EH (cell line): ENCODE measurements at places on chromosomes 6 and 20.
A peak's percentile ranks its signal among the peaks of the same experiment; 100 is the strongest.

DNA sequence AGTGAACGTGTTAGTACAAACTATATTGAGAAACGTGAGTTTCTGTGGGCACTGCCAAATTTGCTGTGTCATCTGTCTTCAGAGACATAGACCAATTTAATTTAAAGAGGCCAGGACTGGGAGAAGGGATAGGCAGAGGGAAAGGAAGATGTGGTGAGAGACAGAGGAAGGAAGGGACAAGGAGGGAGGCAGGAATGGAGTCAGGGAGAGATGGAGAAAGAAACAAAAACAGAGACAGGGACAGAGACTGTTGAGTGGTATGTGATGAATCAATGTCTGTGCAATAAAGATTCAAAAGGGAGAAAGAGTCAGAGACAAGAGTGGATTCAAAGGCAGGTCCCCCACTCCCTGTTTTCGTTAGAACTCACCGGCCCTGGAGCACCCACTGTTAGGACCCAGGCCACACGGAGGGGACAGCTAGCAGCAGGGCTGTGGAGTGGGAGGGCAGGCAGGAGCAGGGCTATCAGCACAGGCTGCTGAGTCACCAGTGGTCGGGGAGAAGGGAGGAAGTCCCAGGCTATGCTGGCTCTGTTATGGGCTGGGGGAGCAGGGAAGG lies 51.6 kb upstream of the CHD6 start:
- peak; percentile 7 for DNase-seq

DNA sequence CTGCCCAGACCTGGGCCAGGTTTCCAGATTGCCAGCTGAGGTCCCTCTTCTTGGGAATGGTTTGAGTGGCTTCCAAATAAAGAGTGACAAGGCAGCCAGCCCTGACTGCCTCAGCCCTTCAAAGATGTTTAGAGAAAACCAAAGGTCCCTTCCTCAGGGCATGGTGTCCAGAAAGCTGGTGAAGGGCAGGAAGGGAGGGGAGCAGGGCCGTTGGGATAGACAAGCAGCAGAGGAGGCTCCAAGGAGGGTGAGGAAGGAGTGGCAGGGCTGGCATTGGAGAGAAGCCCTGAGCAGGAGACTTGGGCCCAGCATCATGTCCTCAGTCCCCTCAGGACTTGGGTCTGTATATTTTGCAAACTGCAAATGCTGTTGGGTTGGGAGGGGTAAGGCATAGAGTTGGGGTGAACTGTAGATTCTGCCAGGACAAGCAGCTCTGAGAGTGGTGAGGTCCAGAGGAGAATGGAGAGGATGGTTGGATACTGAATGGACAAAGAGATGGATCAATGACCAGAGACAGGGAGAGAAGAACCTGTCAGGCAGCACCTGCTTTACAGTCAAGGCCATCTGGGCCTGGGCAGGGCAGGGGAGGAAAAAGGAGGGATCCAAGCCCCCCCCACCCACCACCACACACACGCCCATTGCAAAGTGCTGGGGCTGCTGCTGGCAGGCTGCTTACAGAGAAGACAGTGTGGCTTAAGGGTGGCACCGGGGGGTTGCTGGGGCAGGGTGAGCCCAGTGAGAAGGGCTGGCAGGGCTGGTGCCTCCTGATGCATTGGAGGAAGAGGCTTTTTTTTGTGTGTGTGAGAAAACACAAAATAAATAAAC lies 5.5 kb upstream of the DSN1 start:
- no peak for DNase-seq

- DNase-seq: peak; percentile 5
Measured at GRCh38 chr6:56073315-56073714, 174.1 kb downstream of the COL21A1 start.

- no peak for DNase-seq
Measured at GRCh38 chr6:9266741-9267140, 831.4 kb upstream of the SLC35B3 start.

DNA sequence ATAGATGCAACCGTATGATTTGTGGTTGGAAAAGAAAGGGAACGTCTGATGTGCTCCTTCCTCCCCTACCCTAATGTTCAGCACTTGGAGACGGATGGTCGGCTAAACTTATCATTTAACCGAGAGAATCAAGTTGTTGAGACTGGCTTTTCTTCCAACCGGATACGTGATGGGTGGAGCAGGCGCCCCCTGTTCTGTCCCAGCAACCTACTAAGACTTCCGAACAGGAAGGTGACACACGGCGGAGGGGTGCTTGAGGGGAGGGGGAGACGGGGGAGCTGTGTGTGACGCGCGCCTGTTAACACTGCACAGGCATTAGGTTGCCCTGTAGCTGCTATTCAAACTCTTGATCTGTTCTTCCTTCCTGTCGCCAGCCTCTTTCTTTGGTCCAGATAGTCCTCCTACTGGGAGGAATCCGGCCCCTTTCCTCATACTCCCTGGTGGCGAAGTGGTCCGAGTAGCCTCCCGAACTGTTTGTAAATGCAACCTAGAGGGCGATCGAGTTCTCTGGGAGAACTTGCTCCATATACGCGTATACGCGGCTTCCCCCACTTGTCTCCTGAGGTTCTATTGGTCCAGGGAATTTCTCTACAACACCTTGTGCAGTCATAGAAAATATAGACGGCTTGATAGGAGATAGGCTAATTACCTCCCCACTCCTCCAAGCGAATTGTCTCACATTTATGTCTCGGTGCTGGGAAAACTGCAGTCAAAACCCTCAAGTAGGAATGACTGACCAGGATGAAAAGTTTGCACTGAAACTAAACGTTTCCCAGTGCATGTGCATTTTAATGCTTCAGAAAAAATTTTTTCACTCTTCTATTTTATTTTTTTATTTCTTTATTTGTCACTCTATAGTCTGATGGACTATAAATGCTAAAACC lies 126.0 kb upstream of the SLC2A12 start:
- peak; percentile 97 for DNase-seq

DNA sequence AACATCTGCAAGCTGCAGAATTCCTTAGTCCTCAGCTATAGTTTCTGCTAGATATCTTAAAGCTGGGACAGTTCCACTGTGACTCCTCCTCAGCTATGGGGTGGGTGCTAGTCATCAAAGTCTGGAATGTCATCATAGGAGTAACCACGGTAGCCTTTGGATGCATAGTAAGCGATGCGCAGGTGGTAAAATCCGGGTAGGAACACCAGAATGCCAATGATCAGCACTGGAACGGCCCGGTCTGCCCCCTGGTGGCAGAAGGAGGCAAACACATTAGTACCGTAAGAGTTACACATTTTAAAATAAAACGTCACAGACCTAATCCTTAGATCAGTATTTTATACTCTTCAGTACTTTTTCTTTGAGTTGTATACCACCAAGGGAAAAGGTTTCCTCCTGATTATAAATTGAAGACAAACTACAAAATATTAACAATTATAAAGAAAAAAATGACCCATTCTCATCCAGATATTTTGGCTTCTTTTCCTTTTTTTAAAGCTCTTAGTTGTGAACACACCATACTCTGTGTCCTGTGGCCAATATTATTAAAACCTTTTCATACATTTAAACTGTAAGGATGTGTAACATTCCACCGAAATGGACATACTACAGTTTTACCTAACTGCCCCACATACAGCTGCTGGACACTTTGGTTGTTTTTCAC lies 18.9 kb downstream of the PCNA start:
- peak; percentile 68 for DNase-seq

DNA sequence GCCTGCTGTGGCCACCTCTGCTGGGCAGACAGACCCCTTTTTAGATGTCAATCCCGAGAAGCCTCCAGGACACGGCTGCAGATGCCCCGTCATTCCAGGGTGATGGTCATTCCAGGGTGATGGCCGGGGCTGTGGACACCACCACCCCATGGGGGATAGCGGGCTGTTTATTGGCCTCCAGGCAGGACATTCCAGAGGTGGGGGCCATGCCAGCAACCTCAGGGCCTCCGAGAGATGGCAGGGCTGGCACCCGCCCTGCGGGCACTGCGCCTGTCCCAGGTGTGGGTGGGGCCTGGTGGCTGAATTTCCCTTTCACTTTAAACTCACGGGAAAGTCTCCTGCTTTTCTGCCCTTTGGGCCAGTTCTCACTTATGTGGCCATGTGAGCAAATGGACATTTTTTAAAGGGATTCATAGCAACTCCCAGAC lies 14.5 kb downstream of the COL9A3 start:
- no peak for DNase-seq

- DNase-seq: no peak
Measured at GRCh38 chr20:18808712-18809111, 4.9 kb upstream of the SCP2D1 start.

GRCh38 chr20:32027643-32028042 lies 17.4 kb downstream of the CCM2L start:
- DNase-seq: no peak

GRCh38 chr6:13668291-13668928 lies 43.2 kb downstream of the RANBP9 start:
- DNase-seq: no peak

DNA sequence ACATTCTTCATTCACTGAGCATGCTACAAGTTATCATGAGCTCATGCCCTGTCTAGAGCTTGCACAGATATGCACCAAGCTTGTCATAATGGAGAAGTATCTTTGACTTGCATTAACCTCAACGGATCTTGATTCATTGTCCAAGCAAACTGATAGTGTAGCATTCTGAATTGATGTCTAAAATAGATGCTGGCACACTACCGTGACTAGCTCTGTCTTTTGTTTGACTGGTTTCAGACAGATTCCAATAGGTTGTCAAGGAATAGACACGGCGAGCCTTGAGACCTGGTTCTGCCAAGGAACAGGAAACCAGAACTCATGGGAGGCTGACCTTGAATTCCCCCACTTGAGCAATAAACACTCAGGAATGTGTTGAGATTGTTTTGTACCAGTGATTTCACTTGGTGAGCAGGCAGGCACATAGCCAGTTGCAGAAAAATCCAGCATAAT lies 1153.1 kb upstream of the GJE1 start:
- peak; percentile 92 for DNase-seq

DNA sequence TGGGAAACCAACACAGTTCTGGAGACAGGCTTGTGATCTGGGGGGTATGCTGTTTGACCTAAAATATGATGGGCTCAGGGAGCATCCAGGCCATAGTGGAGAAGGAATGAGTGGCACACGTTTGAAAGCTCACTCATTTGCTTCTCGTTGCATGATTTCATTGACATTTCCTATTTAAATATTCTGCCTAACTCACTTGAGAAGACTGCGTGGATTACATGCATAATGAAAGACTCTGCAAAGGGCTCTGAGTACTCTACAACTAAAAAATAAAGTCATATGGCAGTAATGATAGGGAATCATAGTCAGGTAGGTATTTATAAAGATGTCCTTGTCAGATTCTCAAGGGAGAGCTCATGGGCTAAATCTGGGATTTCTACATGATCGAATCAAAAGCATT lies 117.9 kb downstream of the LAMP5 start:
- DNase-seq: no peak

DNA sequence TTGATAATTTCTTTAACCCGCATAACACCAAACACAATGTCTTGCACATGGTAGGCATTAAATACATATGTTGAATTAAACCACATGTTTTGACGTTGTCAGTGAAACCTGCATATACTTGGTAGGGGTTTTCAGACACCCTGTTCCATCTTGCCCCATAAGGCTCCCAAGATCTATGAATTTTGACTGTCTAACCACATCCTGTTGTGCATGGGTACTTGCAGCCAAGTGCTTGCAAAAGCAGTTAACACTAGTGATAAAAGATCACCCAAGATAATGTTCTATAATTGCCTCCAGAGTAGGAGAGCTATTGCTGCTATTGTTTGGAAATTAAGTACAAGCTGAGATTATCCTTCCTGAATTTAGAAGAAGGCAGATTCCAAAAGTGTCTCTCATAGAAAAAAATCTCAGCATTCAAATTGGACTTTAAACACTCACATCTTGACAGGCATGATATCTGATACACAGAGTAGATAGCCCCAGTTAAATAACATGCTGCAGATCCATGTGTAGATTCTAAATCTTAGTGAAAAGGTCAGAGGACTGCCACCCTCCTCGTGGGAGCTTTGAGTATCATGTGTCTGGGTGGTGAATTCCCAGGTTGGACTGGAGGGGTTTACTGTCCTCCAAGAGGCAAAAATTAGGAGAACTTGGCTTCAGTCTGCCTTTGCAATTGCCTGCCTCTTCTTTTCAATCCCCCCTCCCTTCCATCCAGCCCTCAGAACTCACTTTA lies 25.8 kb upstream of the CCN6 start:
- peak; percentile 77 for DNase-seq

- peak; percentile 20 for DNase-seq
Measured at GRCh38 chr6:47241742-47242482, 67.8 kb downstream of the TNFRSF21 start.

- DNase-seq: peak; percentile 63
Measured at GRCh38 chr6:83958241-83958685, 75.3 kb upstream of the MRAP2 start.

- no peak for DNase-seq
Measured at GRCh38 chr20:39825524-39825923, 863.4 kb downstream of the DHX35 start.
